ENCODE measurements at places on chromosomes 2 and 18.

- no peak for DNase-seq
Observed at GRCh38 chr2:229996320-229996719, 72.4 kb downstream of the SLC16A14 start.

DNA sequence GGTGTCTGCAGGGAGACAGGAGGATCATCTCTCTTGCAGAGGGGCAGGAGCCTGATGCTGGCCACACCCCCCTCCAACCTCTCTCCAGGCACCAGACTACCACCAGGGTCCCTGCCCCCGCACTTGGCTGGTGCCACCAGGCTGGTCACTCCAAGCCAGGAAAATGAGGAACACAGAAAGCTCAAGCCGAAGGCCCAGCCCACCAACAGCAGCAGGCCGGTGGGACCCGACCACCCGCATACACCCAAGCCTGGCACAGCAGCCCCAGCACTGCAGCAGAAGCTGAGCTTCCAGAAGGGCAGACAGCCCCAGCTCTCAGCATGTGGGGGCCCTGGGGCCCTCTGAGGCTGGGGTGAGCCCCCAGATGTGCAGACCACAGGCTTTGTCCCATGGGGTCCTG, 52.7 kb downstream of the KIF1A start:
- DNase-seq: no peak

- DNase-seq: no peak
Observed at GRCh38 chr2:47508641-47509040, 105.7 kb downstream of the MSH2 start.

DNA sequence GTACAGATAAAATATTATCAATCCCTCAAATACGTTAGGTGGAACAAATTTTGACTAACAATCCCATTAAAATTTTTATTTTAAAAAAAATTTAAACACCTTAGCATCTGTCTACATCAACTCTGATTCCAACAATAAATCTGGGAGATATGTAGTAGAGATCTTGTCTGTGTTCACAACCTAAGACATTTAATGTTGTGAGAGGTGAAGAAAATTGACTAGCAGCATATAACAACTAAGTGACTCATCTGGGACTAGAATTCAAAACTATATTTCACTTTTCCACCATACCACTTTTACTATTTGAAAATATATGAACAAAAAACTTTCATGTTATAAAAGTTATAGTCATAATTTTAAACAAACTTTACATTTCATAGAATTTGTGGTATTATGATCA, 97.9 kb downstream of the ATAD2B start:
- no peak for DNase-seq

GRCh38 chr18:44453505-44453904, 227.2 kb upstream of the SETBP1 start:
- DNase-seq: no peak

DNA sequence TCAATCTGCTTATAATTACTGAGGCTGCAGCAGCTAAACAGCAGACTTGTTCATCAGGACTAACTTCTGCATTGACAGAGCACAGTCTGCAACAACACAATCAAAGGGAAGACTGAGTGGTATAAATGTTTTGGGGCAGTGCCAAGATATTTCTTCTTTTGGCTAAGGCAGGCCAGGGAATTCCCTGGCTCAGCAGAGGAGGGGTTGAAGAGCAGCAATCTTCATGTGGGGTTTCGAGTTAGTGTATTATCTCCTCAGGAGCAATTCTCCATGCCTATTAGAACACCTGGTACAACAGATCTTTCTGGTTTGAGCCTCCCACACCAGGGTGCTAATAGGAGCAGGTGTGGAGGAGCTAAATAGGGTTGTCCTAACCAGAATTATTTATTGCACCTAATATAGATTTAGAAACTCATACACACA, 103.0 kb upstream of the STK17B start:
- peak; percentile 84 for DNase-seq

GRCh38 chr2:226307487-226308322, 491.9 kb downstream of the IRS1 start:
- no peak for DNase-seq

GRCh38 chr2:113273027-113273551, 5.6 kb downstream of the PAX8 start:
- DNase-seq: no peak

GRCh38 chr2:186036862-186037449, 298.4 kb downstream of the FSIP2 start:
- DNase-seq: no peak

GRCh38 chr2:188984065-188984491, 9.9 kb downstream of the COL3A1 start:
- no peak for DNase-seq

DNA sequence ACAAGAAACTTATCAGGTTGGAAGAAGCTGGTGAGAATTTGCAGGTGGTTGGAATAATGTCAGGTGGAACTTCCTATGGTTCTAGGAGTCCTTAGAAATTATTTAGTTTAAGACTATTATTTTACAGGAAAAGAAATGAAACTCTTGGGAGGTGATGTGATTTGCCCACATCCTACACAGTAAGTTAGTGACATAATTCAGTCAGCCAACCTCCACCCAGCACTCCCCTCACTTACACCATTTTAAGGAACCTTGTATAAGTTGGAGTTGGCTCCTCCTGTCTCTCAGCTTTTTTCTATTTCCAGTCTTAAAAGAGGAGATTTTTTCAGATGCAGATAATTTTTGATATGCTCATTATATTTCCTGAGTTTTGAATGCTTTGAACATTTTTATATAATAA, 86.4 kb downstream of the SKA1 start:
- DNase-seq: no peak

DNA sequence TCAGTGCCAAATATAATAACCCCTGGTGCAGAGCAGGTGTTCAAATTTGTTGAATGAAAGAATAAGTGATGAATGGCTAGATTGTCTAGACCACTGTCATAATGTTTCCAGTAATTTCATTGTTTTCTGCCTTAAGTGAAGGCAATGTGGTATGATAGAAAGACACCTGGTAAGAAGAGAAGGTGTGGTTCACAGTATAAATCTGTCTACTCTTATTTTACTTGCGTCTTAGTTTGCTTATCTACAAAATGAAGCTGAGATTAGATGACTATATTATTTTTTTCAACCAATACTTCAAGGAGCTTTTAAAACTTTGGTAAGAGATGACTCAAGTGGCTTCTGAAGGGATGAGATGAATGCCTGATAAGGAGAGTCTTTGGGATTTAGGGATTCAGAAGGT, 788.4 kb downstream of the EPHA4 start:
- no peak for DNase-seq

DNA sequence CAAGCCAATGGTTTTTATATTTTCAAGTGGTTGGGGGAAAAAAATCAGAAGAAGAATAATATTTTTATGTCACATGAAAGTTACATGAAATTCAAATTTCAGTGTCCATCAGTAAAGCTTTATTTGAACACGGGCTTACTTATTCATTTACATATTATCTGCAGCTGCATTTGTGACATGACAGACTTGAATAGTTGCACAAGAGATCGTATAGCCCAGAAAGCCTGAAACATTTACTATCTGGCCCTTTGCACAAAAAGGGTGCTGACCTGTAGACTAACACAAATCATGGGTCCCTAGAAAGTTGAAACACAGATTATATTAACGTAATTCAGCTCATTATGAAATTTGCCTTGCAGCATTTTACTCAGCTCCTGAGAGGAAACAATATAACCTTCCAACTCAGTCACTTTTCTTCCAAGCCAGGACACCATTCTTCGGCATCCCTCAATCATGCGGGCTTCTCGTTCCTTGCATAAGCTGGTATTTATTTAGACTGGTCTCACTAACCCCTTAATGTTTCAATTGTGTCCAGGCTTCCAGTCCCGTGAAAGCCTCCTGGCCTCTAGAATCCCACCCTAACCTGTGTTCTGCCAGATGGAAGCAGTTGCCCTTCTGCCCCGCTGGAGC, 402.7 kb downstream of the SETBP1 start:
- DNase-seq: no peak

DNA sequence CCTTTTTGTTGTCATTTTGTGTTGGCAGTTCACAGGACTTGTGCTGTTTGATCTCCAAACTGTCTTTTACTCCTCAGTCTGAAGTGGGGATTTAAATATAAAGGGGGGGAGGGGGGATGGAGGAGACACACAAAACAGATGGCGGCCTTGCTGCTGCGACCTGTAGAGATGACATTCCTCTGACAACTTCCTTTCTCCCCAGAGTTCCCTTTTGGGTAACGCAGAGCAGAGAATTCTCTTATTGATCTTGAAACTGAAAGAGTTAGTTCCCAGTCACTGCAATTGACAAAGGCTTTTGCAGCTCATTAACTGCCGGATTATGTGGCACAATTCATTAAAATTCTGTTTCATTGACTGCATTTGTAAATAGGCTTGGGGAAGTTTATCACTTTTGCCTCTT, 279.3 kb downstream of the TSN start:
- DNase-seq: no peak

- no peak for DNase-seq
Observed at GRCh38 chr2:156930423-156930822, 327.1 kb upstream of the GALNT5 start.

GRCh38 chr18:54181856-54182602, 42.4 kb downstream of the MBD2 start:
- DNase-seq: no peak

DNA sequence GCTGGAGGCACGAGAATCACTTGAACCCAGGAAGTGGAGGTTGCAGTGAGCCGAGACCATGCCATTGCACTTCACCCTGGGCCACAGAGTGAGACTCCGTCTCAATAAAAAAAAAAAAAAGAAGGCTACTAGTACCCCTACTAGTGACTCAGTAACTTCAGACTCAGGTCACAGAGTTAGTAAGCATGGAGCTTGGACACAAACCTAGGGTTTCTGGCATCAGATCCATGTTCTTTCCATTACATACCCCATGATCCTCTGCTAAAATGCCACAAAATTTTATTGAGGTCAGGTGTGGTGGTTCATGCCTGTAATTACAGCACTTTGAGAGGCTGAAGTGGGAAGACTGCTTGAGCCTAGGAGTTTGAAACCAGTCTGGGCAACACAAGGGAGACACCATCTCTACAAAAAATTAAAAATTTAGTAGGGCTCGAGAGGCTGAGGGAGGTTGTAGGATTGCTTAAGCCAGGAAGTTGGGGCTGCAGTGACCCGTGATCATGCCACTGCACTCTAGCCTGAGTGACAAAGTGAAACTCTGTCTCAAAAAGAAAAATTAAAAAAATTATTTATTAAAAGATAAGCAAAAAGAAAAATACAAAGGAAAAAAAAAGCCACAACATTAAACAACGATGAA, 45.1 kb downstream of the DHX57 start:
- no peak for DNase-seq

- no peak for DNase-seq
Observed at GRCh38 chr2:7950035-7950612, 731.7 kb upstream of the ID2 start.

GRCh38 chr2:111190816-111191540, 70.3 kb downstream of the BCL2L11 start:
- no peak for DNase-seq

DNA sequence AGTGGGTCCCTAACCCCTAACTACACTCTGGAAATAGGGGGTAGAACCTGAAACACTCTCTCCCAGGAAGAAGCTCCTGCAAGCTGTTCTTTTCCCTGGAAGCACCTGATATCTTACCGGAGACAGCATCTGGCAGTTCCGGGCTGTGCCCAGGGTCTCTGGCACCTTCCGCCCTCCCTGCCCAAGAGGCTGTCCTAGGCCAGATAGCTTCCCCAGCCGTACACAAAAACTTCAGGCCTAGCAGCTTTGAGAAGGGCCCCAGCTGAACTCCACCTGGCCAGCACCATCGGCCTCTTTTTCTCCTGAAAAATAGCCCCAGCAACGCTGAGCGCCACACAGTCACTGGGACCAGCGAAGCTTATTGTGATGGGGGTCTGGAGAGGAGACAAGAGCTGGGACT, 9.7 kb downstream of the OSR1 start:
- DNase-seq: no peak

DNA sequence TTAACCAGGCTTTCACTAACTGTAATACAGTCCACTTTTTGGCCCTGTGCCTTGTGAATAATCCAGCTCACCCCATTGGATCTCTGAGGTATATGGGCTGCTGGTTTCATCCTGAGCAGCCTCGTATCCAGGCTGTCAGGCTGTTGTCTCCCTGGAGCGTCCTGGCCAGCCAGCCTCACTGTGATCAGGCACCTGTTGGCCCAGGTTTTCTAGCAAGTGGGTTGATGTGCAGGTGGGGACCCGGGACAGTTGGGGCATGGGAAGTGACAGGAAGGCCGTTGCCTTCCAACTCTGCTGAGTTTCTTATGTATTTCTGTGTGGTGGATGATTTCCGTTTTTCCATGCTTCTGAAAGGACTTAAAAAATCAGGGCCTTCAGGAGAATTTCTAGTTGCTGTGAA, 132.4 kb downstream of the ACOXL start:
- no peak for DNase-seq

DNA sequence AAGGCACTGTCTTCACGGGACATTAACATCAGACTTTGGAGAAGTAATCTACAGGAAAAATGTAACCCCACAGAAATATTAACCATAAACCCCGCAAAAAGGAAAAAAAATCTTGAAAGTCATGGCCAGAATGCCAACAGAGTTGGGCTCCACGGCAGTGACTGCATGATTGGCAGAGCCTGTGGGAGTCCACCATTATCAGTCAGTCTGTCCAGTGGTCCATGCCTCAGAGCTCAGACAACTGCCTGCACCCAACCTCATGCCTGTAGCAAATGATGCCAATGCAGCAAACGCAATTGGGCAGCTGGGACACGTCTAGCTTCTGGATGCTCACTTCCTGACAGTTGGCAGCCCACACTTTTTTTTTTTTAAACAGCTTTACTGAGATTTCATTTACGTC, 5.1 kb upstream of the PPIG start:
- no peak for DNase-seq

- DNase-seq: no peak
Observed at GRCh38 chr2:105361102-105361889, 24.0 kb downstream of the C2orf49 start.

DNA sequence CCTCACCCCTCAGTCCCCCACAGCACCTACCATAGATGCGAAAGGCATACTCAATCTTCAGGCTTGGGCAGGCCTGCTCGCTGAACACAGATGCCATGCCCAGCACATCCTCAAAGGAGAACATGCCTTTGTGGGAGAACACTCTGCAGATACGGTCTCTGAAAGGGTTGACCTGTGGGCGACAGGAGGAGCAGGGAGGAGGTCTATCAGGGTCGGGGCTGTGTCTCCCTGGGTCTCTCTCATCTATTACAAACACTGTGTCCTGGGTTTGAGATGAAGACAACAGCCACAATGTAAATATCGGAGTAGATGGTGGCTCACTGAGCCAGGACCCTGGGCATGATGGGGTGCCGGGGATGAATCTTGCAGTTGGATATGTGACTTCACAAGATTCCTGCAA, 46.0 kb downstream of the CIB4 start:
- DNase-seq: no peak

GRCh38 chr2:46286715-46287114, 10.5 kb upstream of the EPAS1 start:
- DNase-seq: no peak

DNA sequence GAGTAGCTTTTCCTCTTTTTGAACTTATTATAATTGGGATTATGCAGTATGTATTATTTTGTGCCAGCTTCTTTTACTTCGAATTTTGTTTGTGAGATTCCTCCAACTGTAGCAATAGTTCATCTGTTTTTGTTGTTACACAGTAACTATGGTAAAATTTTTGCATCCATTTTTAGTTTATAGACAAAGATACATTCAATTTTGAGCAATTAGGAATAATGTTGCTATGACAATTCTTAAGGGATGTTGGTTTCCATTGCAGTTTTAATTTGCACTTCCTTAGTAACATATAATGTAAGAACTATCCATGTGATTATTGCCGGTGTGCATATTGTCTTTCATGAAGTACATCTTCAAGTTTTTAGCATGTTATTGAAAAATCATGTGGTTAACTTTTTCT, 20.7 kb downstream of the CCDC102B start:
- DNase-seq: no peak

Measured in NCI-H1417 treated with DMSO at 0.1 percent for 48 hours (cell line).